ENCODE measurements at places on chromosomes 5 and 9. TPM values are rescaled to one million over a fixed set of nuclear protein-coding genes. Genes with fewer than 3 reads are reported as not detected.

Gene KCNMB1
- total RNA-seq: 0.03 TPM

Gene ZNF189
- 7.6 TPM for total RNA-seq

GRCh38 chr9:70392189-70392588, 22.3 kb downstream of the KLF9 start:
- DNase-seq: no peak

DNA sequence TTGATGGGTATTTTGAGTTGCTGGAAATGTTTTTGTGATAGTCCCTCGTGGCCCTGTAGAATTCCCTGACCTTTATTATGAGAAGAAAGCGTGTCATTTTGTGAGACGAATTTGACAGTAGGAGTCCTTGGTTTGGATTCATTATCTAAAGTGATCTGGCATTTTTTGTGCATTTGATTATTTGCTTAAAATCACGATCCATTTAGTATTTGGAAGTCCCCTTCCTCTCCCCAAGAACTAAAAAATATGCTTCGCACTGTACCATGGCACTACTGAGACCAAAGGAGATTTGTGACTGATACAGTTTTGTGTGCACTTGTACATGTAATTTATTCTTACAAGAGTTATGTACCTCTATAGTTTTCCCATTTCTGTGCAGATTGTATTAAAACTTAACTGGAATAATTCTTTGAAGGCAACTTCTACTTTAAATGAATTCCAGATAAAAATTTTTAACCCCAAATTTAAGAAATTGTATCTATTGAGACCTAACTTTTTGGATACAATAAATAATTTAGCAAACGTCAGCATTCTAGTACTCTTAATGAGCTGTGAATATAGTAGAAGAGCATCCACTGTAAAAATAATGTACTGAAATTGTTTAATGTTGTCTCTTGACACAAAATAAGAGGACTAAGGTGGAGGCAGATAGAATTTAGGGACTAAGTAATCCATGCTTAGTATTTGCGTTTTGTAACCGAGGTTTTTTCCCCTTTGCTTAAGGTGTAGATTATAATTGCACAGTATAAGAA, 2.1 kb downstream of the MAP3K1 start:
- no peak for DNase-seq

- DNase-seq: no peak
These were observed 52.8 kb downstream of the HABP4 start for GRCh38 chr9:96502539-96503373.

DNA sequence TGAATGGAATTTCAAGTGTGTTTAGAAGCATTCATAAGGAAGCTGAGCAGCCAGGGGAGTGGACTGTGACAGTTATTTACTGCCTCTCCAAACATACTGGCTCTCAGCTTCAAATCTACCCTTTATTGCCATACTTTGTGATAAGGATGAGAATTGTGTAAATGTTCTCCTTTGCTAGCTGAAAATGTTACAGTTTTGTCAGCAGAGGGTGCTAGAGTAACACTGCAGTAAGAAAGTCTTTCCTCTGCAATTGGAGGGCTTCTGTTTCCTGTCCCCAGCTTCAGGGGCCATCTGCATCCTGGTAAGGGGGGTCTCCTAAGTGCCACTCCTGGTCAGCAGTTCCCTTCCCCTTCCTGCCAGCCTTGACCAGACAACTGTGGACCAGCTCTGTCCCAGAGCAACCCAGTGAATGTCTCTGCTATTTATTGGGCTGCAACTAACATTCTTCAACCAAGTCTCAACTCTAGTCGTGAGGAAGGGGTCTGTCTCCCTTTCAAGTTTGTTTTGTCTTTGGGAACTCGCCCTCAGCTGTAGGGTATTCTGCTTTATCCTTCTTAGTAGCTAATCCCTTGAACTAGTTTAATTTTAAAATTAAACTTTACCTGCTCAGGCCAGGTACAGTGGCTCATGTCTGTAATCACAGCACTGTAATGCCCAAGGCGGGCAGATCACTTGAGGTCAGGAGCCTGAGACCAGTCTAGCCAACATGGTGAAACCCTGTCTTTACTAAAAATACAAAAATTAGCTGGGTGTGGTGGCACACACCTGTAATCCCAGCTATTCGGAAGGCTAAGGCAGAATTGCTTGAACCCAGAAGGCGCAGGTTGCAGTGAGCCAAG, 45.3 kb downstream of the RAPGEF6 start:
- no peak for DNase-seq

DNA sequence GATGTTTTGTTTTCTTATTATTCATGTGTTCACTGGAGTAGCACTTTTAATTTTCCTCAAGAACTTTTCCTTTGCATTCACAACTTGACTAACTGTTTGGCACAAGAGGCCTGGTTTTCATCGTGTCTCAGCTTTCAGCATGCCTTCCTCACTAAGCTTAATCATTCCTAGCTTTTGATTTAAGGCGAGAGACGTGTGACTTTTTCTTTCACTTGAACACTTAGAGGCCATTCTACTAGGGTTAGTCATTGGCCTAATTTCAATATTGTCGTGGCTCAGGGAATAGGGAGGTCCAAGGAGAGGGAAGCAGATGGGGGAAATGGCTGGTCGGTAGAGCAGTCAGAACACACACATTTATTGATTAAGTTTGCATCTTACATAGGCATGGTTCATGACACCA, 94.0 kb downstream of the ZNF462 start:
- DNase-seq: no peak

GRCh38 chr9:26462213-26462612, 430.4 kb downstream of the CAAP1 start:
- DNase-seq: no peak

DNA sequence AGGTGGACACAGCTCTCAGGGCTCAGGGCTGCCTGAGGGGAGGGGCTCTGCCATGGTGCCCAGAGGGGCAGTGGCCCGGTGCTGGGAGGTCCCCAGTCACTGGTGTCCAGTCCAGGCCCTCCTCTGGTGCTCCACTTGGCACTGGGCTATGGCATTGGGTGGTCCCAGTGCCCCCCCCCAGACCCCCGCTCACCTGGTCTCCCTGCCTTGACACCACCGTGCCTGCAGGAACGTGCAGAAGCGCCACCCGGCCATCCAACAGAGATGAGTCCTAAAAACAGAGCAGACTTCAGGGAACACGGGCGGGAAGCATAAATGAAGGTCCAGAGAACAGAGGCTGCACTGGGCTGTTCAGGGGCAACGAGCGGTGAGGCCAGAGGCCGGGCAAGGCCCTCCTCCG, 42.3 kb upstream of the NSMF start:
- DNase-seq: no peak

DNA sequence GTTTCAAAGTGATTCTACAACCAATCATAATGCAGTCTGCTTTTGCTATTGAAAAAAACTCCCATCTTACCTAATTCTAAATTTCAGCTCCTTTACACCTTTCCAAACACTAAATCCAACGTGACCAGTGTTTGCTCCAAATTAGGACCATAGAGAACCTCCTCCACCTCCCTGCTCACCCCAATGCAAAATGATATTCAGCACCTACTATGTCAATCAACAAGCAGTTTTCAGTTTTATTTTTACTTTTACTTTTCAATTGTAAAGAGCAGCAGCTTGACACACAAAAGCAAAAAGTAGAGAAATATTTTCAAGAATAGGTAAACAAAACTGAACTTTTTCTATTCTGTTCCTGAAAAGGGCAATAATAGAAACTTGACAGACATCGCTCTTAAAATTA, 3.4 kb downstream of the FAM13B start:
- DNase-seq: no peak

DNA sequence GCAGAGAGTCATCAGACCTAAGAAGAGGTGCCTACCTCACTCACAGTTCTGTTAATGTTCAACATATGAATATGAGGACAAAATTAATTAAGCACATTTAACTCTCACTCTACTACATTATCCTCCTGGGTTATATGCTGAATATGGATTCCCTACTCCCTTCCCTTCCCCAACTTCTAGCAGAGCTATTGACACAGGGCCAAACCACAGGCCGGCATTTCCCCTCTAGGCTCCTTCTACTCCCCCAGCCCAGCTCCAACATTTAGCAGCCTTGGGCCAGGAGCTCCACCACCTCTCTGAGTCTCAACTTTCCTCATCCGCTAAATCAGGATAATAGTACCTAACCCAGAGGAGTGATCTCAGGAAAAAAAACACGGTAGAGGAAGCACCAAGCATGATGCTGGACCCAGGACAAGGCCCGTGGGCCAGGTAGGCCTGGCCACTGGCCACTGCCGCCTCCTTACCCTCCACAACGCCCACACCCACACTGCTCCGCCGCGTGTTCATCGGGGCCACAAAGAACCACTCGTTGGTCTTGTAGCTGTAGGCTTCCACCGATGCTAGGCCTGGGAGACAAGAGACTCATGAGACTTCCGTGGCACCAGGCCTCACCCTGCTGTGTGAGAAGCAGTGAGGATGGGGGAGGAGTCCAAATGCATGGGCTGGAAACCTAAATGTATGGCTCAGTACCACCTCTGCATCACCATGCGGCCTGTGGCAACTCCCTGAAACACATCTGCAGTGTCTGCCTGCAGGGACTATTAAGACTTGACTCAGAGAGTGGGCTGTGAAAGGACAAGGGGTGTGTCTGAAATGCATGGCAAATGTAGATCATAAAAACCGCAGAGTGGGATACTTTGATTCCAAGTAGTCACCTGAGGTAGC, 98.8 kb downstream of the KLHL3 start:
- no peak for DNase-seq
